CD4-positive, alpha-beta memory T cell (primary cell): ENCODE measurements at places on chromosomes 2 and 18.
A peak's percentile ranks its signal among the peaks of the same experiment; 100 is the strongest.

GRCh38 chr2:120955427-120955826, 219.8 kb downstream of the GLI2 start:
- H3K4me3 ChIP-seq = no peak overlapping the region
- no peak overlapping the region for H3K27ac ChIP-seq
- H3K36me3 ChIP-seq = no peaks in the 10 kb centered on the region
- DNase-seq = no peak

DNA sequence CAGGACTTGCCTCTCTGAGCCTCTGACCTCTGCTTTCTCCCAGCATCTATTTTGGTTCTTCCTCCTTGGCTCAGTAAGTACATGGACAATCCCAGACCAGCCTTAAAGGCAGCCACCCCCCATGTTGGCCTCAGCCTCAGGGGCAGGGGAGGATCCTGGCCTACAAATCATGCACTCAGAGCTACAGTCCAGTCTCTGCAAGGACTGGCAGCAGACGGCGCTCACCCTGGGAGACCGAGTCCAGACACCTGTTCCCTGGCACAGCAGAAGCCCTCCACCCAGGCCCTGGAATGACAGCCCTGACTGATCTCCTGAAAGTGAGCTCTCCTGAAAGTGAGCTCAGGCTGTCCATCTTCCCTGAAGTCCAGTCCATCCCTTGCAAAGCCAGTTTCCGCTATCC, 25.7 kb upstream of the PTPN4 start:
- H3K4me1 ChIP-seq = no peaks in the 10 kb centered on the region
- H3K4me3 ChIP-seq = no peak overlapping the region
- H3K27me3 ChIP-seq = no peaks in the 10 kb centered on the region
- H3K27ac ChIP-seq = no peak overlapping the region

GRCh38 chr18:60861575-60861974, 471.7 kb upstream of the CDH20 start:
- no peaks in the 10 kb centered on the region for H3K27me3 ChIP-seq
- no peak overlapping the region for H3K4me3 ChIP-seq
- no peak for DNase-seq
- no peaks in the 10 kb centered on the region for H3K4me1 ChIP-seq

GRCh38 chr2:54048117-54048785, 67.2 kb upstream of the ACYP2 start:
- no peaks in the 10 kb centered on the region for H3K27me3 ChIP-seq
- H3K27ac ChIP-seq = no peak overlapping the region
- no peak for DNase-seq
- H3K4me3 ChIP-seq = no peak overlapping the region
- H3K4me1 ChIP-seq = peaks cover 13% of the 10 kb centered on the region

GRCh38 chr2:168216351-168217005, 30.9 kb downstream of the STK39 start:
- DNase-seq = no peak
- H3K36me3 ChIP-seq = no peaks in the 10 kb centered on the region
- no peaks in the 10 kb centered on the region for H3K27me3 ChIP-seq
- H3K4me1 ChIP-seq = peaks cover 15% of the 10 kb centered on the region
- H3K27ac ChIP-seq = no peak overlapping the region

DNA sequence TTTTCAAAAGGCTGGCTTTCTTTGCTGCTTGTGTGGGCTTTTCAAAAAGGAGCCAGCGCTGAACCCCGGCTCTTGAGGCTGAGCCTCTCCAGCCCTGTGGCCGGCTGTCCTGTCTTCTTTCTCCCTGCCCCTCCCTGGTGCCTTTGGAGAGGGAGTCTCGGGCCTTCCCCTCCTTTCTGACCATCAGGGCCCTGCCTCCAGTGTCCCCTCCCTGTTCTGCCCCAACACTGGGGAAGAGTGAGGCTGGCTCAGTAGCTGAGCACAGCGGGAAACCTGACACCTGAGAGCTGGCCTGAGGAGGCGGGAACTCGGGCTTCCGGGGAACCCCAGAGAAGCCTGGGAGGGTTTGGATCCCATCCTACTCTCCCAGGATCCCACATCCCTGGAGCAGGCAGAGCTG, 232.1 kb downstream of the LOXHD1 start:
- DNase-seq = no peak
- no peaks in the 10 kb centered on the region for H3K27me3 ChIP-seq
- H3K27ac ChIP-seq = no peak overlapping the region
- no peaks in the 10 kb centered on the region for H3K4me1 ChIP-seq
- H3K4me3 ChIP-seq = no peak overlapping the region
- no peaks in the 10 kb centered on the region for H3K36me3 ChIP-seq

- H3K36me3 ChIP-seq = no peaks in the 10 kb centered on the region
- no peak overlapping the region for H3K27ac ChIP-seq
- DNase-seq = peak; percentile 44
- no peaks in the 10 kb centered on the region for H3K27me3 ChIP-seq
Observed at GRCh38 chr2:189698020-189698887, 23.8 kb downstream of the ANKAR start.

- H3K4me3 ChIP-seq = no peak overlapping the region
- H3K4me1 ChIP-seq = peaks cover 19% of the 10 kb centered on the region
- no peak for DNase-seq
- no peak overlapping the region for H3K27ac ChIP-seq
Observed at GRCh38 chr2:86788165-86788564, 2.5 kb downstream of the CD8A start.

GRCh38 chr2:182043021-182043420, 57.4 kb downstream of the PPP1R1C start:
- DNase-seq = no peak
- H3K27ac ChIP-seq = no peak overlapping the region
- H3K4me3 ChIP-seq = no peak overlapping the region
- no peaks in the 10 kb centered on the region for H3K4me1 ChIP-seq

DNA sequence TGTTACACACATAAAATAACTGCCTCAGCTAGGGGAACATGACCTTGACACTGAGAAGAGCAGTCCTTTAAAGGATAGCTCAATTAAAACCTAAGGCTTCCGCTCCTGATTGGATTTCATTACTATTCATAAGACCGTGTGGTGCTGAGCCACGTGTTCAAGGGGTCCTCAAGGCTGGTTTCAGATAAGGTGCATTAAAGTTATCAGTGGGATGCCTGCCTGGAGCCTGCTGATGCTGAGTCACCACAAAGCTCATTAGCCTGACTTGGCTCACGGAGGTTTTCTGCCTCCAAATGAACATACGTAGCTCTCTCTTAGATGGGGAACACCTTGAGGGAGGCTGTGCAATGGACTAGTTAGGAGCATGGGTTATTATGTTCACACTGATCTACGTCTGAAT, 518.9 kb downstream of the TDRD15 start:
- no peaks in the 10 kb centered on the region for H3K36me3 ChIP-seq
- no peak overlapping the region for H3K27ac ChIP-seq
- DNase-seq = no peak
- no peaks in the 10 kb centered on the region for H3K4me1 ChIP-seq
- no peak overlapping the region for H3K4me3 ChIP-seq

DNA sequence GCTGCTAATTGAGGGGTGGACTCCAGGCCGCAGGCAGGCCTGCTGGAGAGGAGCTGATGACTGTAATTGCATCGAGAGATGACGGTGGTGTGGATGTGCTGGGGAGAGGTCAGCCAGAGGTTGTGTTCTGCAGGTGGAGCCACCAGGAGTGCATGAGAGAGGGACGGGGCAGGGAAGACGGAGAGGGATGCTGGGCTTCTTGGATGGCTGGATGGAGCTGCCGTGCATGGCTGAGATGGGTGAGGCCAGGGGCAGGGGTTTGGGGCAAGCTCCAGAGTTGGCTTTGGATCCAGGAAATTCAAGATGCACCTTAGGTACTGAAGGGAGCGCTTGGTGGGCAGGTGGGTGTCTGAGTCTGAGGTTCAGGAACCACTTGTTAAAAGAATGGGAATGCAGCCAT, 77.2 kb downstream of the SH3BP4 start:
- H3K4me3 ChIP-seq = no peak overlapping the region
- DNase-seq = no peak

DNA sequence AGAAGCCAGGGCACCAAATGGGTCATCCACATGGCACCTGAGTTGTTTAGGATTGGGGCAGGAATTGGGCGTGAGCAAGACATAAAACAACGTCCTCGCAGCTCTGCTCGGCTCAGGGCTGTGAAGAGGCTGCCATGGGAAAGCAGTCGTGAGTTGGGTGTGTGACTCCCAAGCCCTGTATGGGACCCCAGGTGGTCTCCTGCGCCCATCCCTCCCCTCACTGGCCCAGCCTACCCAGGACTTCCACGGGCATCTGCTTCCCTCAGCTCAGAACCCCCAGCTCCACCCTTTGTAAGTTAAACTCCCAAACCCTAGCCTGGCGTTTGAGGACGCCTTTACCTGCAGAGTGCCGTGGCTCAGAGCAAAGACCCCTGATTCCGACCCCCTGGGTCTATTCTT, 23.2 kb upstream of the HPCAL1 start:
- no peak overlapping the region for H3K27ac ChIP-seq
- no peak for DNase-seq
- H3K4me3 ChIP-seq = no peak overlapping the region
- no peaks in the 10 kb centered on the region for H3K27me3 ChIP-seq

DNA sequence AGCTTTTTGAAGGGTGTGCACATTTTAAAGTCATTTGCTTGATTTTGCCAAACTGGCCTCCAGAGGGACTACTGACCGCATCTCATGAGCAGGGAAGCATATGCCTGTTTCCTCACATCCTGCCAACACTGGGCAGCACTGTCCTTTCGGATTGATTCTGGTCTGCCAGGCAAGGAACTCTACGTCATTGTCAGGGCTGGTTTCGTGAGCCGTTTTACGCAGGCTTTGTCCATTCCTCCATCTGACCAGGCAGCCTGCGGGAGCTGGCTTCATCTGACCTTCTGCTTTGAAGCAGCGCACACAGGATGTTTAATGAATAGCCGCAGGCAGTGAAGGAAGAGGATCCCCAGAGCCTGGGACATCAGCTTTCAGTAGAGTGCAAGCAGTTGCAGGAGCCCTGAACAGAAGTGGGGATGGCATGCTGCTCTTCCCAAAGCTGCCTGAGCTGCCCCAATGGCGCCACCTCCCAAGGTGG, 46.3 kb upstream of the SEMA4C start:
- H3K4me3 ChIP-seq = no peak overlapping the region
- no peaks in the 10 kb centered on the region for H3K27me3 ChIP-seq
- peaks cover 58% of the 10 kb centered on the region for H3K4me1 ChIP-seq
- DNase-seq = no peak
- no peak overlapping the region for H3K27ac ChIP-seq

DNA sequence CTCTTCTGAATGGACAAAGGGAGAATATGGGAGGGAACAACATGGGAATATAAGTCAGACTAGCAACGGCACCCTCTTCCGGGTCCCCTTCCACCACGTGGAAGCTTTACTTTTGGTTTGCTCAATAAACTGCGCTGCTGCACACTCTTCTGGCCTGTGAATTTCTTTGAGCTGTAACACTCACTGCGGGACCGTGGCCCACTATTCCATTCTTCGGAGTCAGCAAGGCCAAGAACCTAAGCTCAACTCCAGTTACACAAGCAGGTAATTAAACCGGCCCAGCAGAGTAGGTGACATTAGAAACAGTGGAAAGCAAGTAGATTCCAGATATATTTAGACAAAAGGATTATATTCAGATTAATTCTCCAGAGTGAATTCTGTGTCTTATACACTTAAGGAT, 697.4 kb upstream of the NXPH2 start:
- no peaks in the 10 kb centered on the region for H3K36me3 ChIP-seq
- no peak overlapping the region for H3K4me3 ChIP-seq
- no peaks in the 10 kb centered on the region for H3K4me1 ChIP-seq
- H3K27me3 ChIP-seq = no peaks in the 10 kb centered on the region
- no peak overlapping the region for H3K27ac ChIP-seq
- DNase-seq = no peak

GRCh38 chr2:119703526-119703925, 24.5 kb downstream of the TMEM177 start:
- no peaks in the 10 kb centered on the region for H3K27me3 ChIP-seq
- H3K4me1 ChIP-seq = peaks cover 18% of the 10 kb centered on the region
- no peak overlapping the region for H3K27ac ChIP-seq
- no peaks in the 10 kb centered on the region for H3K36me3 ChIP-seq
- H3K4me3 ChIP-seq = no peak overlapping the region
- no peak for DNase-seq

DNA sequence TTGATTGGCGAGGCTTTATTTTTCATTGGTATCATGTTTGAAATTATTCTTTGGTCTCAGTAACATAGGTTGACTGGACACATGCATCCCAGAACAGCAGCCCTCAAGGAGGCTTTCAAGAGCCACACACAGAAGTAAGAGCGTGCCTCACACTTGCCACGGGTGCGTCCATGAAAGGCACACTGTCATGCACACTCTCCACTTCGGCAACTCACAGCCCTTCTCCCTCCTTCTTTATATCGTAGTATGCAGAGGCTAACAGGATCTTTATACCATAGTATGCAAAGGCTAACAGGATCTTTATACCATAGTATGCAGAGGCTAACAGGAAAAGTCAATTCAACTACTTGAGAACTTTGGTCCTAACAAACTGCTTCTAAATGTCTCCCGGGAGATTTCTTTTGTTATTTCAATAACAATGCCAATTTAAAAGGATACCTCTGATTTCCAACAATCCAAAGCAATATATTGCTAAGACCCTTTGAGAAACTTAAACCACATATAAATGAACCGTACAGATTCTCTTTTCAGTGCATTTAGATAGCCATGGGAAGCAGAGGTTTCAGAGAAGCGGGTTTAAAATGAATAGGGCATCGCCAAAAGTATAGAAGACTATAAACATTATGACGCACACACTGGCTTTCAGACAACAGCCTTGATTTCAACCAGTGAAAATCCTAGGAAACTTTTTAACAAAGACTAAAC, 26.5 kb upstream of the ZNF516 start:
- no peak overlapping the region for H3K27ac ChIP-seq
- DNase-seq = no peak
- H3K36me3 ChIP-seq = no peaks in the 10 kb centered on the region
- H3K4me1 ChIP-seq = peaks cover 4% of the 10 kb centered on the region
- H3K27me3 ChIP-seq = peaks cover 7% of the 10 kb centered on the region
- no peak overlapping the region for H3K4me3 ChIP-seq

DNA sequence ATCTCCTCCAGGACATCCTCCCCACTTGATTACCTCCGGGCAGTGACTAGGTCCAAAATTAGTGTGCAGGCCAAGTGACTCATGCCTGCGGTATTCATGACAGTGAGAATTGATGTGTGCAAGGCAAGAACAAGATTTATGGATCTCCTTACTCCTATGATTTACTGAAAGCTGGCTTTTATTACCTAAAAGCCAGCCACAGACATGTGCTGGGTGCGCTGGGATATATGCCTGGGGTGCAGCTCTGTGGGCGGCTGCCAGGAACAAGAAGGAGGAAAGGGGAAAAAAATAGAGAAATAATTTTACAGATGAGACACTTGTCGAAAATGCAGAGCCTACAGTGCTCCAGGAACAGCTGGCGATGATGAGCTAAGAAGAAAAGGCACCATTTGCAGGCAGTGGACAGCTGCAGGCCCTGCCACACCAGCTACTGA, 359.3 kb downstream of the CMPK2 start:
- no peaks in the 10 kb centered on the region for H3K36me3 ChIP-seq
- no peaks in the 10 kb centered on the region for H3K27me3 ChIP-seq
- DNase-seq = no peak

GRCh38 chr2:28958689-28959088, 22.4 kb upstream of the TOGARAM2 start:
- H3K36me3 ChIP-seq = no peaks in the 10 kb centered on the region
- peaks cover 10% of the 10 kb centered on the region for H3K4me1 ChIP-seq
- no peaks in the 10 kb centered on the region for H3K27me3 ChIP-seq
- DNase-seq = peak; percentile 62
- H3K4me3 ChIP-seq = no peak overlapping the region

GRCh38 chr2:207873794-207874193, 104.1 kb upstream of the FZD5 start:
- H3K36me3 ChIP-seq = no peaks in the 10 kb centered on the region
- H3K4me3 ChIP-seq = no peak overlapping the region
- no peaks in the 10 kb centered on the region for H3K4me1 ChIP-seq
- no peak for DNase-seq

- no peak overlapping the region for H3K27ac ChIP-seq
- no peak for DNase-seq
- no peak overlapping the region for H3K4me3 ChIP-seq
- no peaks in the 10 kb centered on the region for H3K4me1 ChIP-seq
Observed at GRCh38 chr2:84427235-84428138, 31.6 kb downstream of the SUCLG1 start.
